ENCODE measurements at places on chromosomes 6 and 20.
A peak's percentile ranks its signal among the peaks of the same experiment; 100 is the strongest.

DNA sequence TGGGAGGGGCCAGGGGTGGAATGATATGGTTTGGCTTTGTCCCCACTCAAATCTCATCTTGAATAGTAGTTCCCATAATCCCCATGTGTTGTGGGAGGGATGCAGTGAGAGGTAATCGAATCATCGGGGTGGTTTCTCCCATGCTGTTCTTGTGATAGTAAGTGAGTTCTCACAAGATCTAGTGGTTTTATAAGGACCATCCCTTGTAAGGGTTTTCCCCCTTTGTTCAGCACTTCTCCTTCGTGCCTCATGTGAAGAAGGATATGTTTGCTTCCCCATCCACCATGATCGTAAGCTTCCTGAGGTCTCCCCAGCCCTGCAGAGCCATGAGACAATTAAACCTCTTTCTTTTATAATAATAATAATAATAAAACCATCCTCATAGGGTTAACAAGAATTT, 88.8 kb upstream of the PRND start:
- no peak for DNase-seq

GRCh38 chr6:147382945-147383554, 125.4 kb upstream of the SAMD5 start:
- no peak for DNase-seq

DNA sequence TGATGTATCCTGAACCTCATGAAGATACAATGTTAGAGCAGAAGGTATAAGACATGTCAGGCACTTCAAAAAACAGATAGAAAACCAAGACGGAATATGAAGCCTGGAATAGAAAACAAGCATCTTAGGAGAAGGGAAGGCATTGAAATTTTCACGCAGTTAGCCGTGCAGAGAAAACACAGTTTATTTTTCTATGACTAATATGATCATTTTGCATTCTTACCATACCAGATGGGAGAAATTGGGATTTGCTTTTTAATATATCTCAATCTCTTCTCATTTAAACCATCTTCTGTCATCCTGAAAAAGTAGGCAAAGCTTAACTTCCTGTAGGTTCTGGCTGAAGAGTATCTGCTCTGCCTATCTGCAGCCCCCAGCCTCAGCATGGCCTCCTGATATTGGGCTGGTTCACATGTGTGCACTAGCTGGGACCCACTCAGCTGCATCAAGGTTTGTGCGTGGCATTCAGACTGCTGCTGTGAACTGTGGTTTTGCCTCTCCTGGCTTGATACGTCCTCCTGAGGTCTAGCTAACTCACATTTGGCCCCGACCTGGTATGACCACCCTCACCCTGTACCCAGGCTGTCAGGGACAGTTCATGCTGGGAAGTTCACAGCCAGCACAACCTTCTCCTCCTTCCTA, 392.5 kb upstream of the SASH1 start:
- no peak for DNase-seq

- DNase-seq = no peak
Measured at GRCh38 chr6:45072016-45072415, 256.1 kb upstream of the RUNX2 start.

DNA sequence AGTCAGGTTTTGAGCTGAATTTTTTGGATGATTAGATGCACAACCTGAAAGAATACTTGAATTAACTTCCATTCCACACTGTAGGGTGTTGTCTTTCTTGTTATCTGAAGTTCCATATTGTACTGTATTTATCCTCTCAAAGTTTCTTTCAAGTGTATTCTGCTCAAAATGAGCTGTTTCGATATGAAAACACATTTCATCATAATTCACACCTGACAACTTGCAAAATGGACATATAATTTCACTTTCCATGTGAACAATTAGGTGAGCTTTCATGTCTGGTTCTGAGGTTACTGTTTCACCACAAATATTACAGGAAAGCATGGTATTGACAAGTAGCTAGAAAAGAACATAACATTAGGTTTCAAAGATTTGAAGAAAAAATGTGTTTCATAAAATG, 1.7 kb downstream of the ZUP1 start:
- no peak for DNase-seq

GRCh38 chr6:137403855-137404254, 90.3 kb downstream of the OLIG3 start:
- DNase-seq = no peak

DNA sequence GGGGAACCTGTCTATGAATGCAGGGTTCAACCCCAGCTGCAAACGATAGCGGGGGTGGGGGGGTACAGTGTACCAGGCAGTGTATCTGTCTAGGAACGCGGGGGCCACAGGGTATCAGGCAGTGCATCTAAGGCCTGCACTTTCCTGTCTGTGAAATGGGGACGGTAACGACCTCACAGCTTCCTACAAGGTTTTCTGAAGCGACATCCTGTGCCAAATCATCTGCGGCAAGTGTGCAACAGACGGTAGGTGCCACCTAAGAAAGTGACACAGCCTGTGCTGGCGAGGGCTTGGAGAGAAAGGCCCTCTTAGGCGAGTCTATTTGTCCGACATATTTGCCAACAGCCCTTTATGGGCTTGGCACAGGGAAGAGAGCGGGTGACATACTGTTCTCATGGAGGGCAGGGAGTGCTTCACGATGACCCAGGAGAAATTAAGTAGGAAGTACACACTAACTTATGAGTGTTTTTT, 3.8 kb downstream of the DIDO1 start:
- DNase-seq = no peak

DNA sequence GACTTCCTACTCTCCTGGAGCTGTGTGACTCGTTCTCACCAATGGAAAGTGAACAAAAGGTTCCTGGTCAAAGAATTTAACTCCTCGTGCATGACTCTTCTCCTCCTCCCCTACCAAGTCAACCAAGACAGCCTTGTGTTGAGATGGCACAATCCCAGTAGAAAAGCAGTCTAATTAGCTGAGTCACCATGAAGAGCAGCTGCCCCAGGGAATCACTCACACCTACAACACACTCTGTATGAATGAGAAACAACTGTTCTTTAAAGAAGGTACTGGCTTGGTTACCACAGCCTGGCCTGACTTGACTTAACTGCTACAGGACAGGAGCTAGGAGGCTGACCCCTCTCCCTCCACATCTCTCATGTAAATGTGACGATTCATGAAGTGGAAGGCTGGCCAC, 2.9 kb upstream of the HLA-DOB start:
- DNase-seq = no peak

DNA sequence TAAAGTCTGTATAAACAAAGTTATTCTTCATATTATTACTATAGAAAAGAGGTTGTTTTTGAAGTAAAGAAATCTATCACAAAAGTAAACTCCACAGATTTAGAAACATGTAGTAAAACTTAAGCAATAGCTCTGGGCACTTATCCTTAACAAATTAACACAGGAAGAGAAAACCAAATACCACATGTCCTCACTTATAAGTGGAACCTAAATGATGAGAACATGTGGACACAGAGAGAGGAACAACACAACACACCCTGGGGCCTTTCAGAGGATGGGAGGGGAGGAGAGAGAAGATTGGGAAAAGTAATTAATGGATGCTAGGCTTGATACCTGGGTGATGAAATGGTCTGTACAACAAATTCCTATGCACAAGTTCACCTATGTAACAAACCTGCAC, 57.2 kb downstream of the C6orf58 start:
- no peak for DNase-seq

GRCh38 chr20:46331611-46332361, 23.5 kb upstream of the CDH22 start:
- no peak for DNase-seq

DNA sequence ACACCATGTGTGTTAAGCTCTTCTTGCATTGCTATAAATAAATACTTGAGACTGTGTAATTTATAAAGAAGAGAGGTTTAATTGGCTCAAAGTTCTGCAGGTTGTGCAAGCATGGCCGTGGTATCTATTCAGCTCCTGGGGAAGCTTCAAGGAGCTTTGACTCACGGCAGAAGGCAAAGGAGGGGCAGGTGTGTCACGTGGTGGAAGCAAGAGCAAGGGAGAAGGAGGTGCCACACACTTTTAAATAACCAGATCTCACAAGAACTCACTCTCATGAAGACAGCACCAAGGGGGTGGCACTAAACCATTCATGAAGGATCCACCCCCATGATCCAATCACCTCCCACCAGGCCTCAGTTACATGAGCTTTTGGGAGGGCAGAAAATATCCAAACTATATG, 193.7 kb downstream of the ERMARD start:
- no peak for DNase-seq

GRCh38 chr6:57147955-57148858, 23.9 kb upstream of the BAG2 start:
- DNase-seq = no peak

DNA sequence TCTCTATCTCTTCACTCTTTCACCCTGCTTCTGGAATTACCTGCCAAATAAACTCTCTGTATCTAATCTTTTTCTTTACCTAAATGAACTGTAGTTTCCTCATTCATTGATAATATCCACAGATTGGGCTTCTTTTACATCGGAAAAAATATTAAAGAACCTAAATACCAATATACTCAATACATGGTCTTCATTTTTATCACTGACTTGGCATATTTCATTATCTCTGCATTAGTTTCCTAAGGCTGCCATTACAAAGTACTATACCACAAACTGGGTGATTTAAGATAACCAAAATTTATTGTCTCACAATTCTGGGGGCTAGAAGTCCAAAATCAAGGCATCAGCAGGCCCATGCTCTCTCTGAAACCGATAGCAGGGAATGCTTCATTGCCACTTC, 411.9 kb upstream of the SPTLC3 start:
- DNase-seq = no peak

- DNase-seq = no peak
Measured at GRCh38 chr6:105649192-105649591, 246.3 kb upstream of the PREP start.

DNA sequence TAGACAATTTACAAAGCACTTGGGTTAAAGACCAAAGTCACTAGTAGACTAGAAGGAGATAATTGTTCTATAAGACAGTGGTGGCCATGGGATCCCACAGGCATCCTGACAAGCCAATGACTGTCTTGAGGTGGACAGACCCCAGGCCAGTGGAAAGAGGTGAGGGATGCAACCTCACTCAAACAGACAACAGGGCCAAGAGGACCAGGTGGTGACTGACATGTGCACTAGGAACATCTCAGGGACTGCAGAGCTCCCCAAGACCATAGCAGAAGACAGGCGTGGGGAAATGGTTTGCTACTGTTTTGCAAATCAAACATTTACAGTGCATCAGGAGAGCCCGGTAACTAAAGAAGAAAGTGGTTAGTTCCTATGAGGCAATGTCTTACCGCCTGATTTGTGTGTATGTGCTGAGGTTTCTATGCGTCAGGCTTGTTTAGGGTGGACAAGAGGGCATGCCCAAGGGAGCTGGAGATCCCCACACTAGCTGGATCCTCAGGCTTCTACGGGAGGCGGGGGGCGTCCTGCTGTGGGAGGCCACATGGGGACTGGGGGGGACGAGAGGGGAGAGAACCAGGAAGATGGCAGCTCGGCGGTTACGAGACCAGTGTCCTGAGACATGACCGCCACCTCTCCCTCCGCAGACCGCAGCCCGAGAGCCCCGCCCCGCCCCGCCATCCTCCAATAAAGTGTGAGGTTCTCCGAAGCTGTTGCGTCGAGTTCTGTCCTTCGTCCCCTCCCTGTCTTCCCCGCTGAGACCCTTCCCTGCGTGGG, 623 bp upstream of the MRPS26 start:
- no peak for DNase-seq

- DNase-seq = no peak
Measured at GRCh38 chr6:14881398-14881797, 364.5 kb upstream of the JARID2 start.

- no peak for DNase-seq
Measured at GRCh38 chr20:21183722-21184121, 57.8 kb downstream of the KIZ start.

GRCh38 chr20:40639676-40640355, 49.2 kb downstream of the MAFB start:
- DNase-seq = no peak

- DNase-seq = no peak
Measured at GRCh38 chr6:22783931-22784330, 214.6 kb downstream of the HDGFL1 start.

GRCh38 chr6:30345852-30346251, 896 bp downstream of the RPP21 start:
- no peak for DNase-seq

DNA sequence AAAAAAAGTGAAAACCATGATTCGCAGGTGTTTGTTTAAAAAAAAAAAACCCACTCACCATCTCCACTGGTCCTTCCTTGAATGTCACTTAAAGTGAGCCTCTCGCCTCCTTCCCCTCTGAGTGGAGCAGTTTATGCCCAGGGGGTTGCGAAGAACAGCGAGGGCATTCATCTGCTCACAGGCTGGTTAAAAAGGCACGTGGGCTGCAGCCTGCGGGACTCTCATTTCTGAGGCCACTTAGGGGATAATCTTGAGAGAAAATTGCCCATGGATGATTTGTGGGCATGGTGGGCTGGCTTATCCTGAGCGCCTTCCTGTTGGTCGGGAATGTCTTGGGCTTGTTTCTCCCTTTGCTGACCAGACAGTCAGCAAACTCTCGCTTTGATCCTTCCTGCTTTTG, 18.9 kb downstream of the BCAS4 start:
- no peak for DNase-seq

- no peak for DNase-seq
Measured at GRCh38 chr20:18739751-18740166, 73.8 kb upstream of the SCP2D1 start.

- peak; percentile 68 for DNase-seq
Measured at GRCh38 chr6:28807682-28808280, 116.0 kb downstream of the TRIM27 start.

DNA sequence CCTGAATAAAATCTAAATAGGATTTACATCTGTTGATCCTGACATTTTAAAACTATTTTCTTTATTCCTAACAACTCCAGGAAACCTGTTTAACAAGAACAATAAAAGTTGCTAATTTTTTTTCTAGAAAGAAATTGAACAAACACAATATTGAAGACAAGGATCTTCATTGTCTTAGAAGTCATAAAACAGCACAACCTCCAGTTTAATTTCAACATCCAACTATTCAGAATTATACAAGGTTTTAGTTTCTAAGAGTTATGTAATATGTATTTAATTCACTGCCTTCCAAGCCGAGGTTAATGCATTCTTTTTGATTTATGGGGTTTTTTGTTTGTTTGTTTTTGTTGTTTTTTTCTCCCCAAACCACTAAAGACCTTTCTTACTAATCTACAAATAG, 7.2 kb downstream of the BMP5 start:
- DNase-seq = no peak

DNA sequence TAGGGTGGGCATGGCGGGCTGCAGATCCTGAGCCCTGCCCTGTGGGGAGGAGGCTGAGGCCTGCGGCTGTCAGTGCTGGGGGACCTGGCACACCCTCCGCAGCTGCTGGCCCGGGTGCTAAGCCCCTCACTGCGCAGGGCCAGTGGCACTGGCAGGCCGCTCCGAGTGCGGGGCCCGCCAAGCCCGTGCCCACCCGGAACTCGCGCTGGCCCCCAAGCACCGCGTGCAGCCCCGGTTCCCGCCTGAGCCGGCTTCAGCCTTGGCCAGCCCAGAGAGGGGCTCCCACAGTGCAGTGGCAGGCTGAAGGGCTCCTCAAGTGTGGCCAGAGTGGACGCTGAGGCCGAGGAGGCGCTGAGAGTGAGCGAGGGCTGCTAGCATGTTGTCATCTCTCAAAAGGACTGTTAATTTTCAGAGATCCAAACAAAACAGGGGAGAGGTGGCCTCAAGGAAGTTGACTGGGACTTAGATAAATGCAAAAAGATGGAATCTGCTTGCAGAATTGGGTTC, 74.5 kb upstream of the RBM24 start:
- no peak for DNase-seq
